T-helper 22 cell (primary cell): ENCODE measurements at places on chromosomes 3 and 15.

DNA sequence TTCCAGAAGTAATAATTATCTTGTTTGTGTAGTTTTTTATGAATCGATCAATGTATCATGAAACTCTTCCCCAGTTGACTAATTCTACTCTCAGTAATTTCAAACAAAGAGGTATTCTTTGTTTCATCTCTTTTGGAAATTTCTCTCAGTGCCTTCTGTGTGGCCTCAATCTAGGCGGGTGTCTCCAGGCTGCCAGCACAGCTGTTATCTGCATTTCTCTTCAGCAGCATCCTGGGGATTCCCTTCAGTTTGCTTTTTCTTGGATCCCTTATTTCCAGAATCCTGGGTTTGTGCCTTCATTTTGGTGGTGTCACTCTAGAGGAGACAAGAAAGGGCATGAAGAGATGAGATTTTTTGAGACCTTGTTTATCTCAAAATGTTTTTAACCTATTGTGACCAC lies 22.7 kb downstream of the NIPA2 start:
- DNase-seq, result no peak

- no peak for DNase-seq
These were observed 1034.6 kb downstream of the DIPK2A start for GRCh38 chr3:145006271-145006670.

- DNase-seq, result no peak
These were observed 127.4 kb upstream of the ABHD17C start for GRCh38 chr15:80567721-80568157.

- DNase-seq, result no peak
These were observed 10.9 kb upstream of the GOLGA8B start for GRCh38 chr15:34594361-34594760.

DNA sequence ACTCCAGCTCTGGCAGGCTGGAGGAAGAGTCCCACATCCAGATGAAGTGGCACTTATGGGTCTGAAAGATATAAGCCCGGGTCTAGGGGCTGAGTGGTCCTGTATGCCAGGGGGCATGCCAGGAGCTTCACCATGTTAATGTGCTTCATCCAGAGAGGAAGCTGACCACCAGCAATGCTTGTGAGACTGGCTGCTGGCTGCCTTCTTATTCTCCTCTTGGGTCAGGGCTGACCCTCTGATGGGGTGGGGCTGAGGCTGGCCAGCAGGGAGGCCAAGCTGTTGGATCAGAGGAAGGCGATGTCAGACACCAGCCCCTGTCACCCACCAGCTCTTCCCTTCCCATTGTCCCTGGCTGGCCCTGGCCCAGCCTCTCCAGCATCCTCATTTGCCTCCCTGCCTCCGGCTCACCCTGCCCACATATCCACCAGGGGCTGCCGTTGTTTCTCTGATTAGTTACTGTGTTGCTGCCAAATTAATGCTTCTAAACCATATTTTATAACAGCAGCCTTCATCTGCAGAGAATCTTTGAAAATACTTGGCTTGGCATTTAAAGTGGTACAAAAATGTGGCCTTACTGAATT lies 20.4 kb upstream of the PSTPIP1 start:
- DNase-seq, result no peak

DNA sequence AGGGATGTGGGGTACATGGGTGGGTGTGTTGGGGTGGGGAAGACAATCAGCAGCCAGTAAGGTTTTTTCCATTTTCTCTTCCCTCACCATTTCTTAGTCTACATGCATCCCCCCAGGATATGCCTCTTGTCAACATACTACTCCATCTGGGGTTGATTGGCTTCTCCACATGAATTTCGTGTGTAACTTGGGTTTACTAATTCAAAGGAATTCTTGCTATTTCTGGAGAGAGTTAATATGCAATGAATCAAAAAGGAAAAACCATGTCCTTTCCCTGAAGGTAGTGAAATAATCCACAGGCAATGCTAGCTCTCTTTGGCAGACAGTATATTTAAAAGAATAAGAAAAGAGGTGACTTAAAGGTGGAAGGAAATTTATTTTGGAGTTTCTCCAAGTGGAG lies 198.4 kb downstream of the EBLN2 start:
- no peak for DNase-seq

- no peak for DNase-seq
These were observed 1.5 kb downstream of the SMAD6 start for GRCh38 chr15:66703540-66703941.

DNA sequence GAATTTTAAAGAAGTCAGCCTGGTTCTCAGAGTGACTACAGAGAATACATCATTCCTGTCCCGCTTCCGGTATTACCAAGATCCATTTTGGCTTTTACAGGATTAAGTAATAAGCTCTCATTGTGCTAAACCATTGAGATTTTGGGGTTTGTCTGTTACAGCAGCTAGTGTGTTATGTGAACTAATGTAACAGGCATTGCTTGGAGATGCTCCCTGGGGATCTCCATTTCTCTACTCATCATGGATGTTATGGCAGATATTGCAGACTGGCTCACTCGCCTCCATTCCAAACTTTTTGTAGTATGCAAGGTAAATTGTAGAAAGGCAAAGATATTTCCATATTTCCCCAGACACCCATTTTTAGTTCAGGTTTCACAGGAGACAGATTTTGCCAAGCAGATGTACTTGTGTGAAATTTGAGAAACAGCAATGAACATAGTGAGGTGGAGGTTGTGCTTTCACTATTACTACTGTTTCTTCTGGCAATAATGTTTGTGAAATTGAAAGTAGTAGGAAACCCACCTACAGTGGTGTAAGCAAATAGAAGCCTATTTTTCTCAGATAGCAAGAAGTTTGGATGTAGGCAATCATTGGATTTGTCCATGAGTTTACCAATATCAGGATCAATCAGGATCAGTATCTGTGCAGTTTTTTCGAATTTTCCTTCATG lies 177.1 kb upstream of the GALNT15 start:
- DNase-seq, result no peak

- no peak for DNase-seq
These were observed 96.1 kb downstream of the FMN1 start for GRCh38 chr15:33098094-33099058.

DNA sequence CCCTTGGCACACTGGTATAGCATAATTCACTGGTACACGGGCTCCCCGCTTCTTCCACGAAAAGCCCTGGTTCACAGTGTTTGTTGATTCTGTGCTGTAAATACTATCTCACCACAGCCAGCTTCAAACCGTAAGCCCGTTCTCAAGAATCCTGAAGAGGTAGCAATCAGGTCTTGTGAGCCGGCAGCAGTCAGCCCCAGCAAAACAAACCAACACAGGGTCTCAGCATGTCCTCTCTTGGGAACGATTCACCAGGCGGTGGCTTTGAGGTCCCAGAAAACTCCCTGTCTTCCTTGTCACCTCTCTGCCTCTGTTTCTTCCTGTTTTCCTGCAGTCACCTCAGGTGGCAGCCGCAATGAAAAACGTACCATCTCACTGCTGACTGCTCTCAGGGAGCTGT lies 19.1 kb upstream of the FAM3D start:
- no peak for DNase-seq

DNA sequence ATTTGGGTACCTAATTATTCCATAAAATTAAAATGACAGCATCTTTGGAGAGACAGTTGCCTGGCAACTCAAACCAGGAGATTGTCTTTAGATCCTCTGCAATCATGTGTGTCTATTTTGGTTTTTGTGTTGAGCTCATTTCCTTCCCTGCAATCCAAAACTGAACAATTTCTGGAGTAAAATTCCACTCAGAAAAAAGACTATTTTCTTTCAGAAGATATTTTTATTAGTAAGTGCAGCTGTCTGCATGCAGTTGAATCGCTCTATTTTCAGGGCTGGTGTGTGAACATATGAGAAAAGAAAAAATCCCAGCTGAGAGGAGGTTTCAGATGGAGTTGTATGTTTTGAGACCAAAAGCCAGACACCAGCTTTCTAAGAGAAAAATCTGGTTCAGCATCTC lies 41.9 kb upstream of the DYNC1LI1 start:
- no peak for DNase-seq

DNA sequence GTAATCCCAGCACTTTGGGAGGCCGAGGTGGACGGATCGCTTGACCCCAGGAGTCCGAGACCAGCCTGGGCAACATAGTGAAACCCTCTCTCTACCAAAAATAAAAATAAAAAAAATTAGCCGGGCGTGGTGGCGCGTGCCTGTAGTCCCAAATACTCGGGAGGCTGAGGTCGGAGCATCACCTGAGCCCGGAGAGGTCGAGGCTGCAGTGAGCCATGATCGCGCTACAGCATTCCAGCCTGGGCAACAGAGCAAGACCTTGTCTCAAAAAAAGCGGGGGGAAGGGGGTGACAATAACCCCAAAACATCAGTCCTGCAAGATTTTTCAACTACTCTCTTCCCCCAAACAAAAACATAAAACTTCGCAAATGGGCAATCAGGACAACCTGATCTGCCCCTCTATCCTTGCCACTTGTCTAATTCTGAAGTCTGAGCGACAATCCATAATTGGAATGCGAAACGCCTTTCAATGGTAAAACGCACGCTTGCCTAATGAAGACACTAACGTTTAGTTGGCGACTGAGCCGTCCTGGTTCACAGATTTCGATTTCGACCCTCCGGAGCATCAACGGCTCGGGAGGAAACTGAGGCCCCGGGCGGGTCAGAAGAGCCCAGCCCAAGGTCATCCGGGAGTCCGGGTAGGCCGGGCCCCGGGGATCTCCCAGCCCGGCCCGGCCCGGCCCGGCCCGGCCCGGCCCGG lies 868 bp downstream of the BTBD1 start:
- DNase-seq, result no peak

DNA sequence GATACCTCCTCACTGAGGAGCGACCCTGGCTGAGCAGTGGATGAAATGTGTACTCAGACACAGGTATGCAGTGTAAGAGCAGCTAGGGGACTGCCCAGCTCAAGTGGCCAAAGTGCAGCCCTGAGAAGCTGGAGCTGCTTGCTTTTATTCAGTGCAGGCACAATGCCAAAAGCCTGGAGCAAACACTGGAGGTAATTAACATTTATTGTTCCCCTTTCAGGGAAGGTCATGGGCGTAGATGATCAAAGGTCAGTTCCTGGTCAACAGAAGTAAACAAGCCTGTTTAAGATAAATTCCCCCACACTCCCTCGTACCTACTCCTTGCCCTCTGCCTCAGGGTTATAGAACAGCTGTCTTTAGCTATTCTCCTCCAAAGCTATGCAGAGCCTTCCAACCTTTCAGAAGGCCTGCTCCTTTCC lies 17.5 kb downstream of the PLA2G4F start:
- DNase-seq, result no peak

GRCh38 chr15:69091654-69092053 lies 68.8 kb upstream of the GLCE start:
- DNase-seq, result no peak

- DNase-seq, result no peak
These were observed 72.6 kb downstream of the ZBTB20 start for GRCh38 chr3:115074502-115074901.

- no peak for DNase-seq
These were observed 4.9 kb upstream of the MAGEF1 start for GRCh38 chr3:184716622-184717398.

DNA sequence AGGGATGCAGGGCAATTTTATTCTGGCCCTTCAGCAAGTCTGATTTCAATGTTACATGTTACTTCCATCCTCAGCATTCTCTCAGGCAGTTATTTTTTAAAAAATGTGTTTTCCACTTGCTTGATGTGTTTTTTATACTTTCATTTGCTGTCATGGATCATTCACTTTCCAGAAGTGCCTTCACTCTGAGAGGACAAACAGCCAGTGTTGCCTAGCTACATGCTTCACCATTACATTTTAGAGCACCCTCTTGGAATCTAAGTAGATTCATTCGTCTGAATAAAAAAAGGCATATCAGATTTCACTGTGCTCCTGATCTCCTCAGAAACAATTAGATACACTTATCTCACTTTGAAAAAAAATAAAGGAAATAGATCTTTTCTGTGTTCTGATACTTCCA lies 93.6 kb upstream of the POU1F1 start:
- no peak for DNase-seq

DNA sequence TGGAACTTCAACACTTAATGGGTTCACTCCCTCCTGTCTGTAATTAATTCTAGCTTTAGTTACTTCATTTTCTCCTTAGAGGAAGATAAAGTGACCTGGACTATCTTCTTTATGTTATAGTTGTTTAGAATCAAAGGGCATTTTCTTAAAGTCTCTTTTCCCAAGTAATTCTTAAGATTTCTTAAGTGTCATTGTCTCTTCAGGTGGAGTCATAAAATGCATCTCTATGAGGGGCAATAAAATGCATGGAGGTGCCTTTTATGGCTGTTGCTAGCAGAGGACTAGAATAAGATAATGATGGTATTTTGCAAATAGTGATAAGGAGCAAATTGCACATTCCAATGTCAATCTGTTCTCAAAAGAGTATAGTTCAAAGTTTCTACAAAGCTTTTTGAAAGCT lies 34.5 kb downstream of the CNTN4 start:
- no peak for DNase-seq

- DNase-seq, result no peak
These were observed 113.8 kb upstream of the LINGO1 start for GRCh38 chr15:77746254-77747174.

DNA sequence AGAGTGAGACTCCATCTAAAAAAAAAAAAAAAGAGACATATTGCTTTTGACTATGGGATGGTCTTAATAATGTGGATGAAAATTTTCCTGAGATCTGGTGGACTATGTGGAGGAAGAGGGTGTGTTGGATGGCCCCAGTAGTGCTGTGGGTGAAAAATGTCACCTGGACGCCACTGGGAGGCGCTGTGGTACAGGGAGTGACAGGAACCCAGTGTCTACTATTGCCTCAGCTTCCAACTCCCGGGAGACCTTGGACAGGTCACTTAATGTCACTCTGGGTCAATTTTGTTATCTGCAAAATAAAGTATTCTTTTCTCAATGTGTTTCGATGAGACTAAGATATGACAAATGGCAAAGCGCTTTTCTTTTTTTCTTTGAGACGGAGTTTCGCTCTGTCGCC lies 27.7 kb upstream of the DCP1A start:
- DNase-seq, result peak; percentile 1

- no peak for DNase-seq
These were observed 32.5 kb downstream of the ACAD9 start for GRCh38 chr3:128911911-128912310.

DNA sequence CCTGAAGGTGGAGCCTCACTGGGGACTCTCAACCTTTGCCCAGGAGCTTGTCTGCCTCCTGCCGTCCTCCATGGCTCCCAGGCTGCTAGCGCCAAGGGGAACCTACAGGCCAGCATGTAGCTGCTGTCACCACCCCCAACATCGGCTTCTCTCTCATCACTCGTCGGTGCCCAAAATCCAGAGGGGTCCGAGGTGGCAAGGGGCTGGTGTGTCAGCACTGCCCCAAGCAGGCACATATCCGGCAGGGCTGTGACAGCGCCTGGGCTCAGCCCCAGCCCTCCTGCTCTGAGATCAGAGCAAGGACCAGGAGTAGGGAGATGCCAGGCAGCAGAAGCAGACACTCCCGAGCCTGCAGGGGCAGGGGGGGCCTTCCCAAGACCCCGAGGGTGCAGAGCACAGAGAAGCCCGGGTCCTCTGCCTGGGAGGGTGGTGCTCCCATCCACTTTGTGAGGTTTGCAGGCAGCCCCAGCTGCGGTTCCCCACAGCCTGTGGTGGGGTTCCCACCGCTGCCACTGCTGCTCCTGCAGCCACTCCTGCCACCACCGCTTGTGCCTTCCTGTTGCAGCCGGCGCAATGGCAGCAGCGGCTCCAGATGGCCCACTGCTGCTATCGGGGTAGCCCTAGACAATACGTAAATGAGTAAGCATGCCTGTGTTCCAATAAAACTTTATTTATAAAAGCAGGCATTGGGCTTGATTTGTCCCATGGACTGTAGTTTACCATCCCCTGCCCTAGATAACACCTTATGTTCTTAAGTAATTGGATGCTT lies 451.0 kb downstream of the EPHA6 start:
- DNase-seq, result no peak

GRCh38 chr3:161766331-161766730 lies 269.7 kb downstream of the OTOL1 start:
- DNase-seq, result no peak
